GM23248 (cell line): ENCODE measurements at places on chromosomes 4 and X.

DNA sequence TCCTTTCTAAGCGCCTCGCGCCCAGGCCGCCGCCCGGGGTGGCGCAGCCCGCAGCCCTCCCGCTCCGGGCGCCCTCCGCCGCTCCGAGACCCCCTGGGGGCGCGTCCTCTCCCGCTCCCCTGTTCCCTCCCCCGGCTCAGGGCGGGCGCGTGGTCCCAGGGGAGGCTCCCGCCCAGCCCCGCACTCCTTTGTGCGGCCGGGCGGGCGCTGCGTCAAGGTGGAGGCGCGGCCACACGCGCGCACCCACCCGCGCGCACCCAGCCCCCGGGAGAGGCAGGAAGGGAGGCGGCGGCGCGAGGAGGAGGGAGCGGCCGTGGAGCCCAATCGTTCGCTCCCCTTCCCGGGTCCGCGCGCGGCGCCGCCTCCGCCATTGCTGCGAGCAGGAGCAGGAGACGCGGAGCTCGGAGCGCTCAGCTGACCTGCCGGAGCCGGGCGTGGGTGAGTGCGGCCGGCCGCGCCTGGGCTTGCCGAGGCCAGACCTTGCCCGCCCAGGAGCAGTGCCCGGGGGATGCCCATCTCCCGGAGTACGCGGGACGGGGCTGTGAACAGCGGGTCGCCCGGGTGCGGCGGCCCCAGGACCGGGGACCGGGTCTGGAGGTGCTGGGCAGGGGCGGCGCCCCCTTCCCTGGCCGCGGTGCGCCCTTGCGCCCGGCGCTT is at the start of gene NSG1:
Gene NSG1 (plus strand): TSS at position 367 of the 657 bp plus-strand sequence. CDS start 528 bp downstream, outside the sequence.
- peak; percentile 60 for DNase-seq

DNA sequence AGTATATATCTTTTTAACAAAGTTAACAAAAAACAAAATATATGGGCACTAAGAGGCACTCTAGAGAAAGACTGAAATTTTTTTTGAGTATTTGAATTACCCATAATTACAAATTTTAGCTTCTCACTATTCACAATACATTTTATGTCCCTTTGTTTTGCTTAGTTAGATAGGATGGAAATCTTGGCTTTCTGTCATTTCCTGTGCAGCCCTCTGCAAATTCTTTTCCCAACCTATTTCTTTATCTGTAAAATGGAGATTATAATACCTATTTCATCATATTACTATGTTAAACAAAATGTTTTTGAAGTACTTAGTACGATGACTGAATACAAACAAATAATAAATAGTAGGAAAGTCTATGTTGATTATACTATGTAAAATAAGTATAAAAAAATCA is 710.0 kb downstream of the CCSER1 start:
- no peak for DNase-seq

- DNase-seq = no peak
Observed at GRCh38 chr4:64538219-64538618, 129.0 kb upstream of the TECRL start.

DNA sequence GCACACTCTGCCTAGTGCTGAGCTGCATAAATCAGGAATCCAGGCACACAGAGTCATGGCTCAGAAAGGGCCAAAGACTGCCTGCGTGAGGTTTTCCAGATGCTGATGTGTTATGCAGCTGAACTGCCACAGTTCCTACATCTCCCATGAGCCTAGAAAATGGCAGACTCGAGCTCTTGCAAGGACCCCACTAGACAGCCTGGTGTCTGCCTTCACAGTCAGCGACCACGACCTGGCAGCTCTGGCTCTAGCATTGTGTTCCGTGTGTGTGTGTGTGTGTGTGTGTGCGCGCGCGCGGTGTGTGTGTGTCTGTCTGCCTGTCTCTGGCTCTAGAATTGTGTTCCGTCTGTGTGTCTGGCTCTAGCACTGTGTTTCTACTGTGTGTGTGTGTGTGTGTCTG is 203.6 kb upstream of the AGTR2 start:
- peak; percentile 45 for DNase-seq

DNA sequence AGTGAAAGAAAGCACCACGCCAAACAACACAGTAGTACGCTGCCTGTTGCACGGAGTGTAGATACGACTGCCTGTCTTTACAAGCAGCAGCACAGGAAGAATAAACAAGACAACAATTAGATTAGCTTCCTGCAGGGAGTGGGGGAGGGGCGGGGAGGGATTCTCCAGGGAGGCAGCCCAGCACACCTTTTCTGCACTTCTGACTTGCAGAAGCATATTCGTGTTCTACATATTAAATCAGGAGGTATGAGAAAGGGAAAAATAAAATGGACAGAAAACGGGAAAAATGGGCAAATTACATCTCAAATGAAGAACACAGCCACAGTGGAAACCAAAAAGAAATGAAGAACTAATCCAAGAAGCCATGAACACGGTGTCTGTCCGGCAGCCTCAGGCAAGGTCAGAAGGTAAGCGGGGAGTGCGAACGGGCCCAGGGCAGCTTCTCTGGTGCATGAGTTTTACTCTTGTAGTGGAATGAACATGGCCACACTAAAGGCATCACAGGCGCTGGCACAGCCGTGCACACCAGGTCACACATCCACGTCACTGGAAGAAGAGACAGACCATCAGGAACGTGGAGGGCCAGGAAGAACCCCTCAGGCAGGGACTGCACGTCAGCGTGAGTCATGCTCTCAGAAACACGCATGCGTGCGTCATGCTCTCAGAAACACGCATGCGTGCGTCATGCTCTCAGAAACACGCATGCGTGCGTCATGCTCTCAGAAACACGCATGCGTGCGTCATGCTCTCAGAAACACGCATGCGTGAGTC is 20.1 kb upstream of the ADRA2C start:
- peak; percentile 33 for DNase-seq
